ENCODE measurements at places on chromosomes 2 and 18.

DNA sequence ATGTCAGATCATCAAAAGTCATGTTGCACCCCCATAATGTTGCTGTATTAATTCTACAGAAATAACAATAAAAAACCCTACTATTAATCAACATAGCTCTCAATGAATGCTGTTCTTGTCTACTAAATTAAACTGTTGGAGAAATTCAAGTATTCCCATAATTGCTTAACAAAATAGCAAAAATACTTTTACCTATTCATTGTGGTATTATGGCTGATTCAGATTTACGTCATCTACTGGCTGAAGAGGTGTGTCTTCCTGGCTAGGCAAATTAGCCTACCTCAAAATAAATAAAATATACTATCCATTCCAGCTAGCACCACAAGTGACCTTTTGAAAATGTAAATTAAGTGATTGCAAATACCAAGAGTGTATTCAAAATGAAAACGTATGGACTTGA is 249.4 kb downstream of the MEIS1 start:
- DNase-seq: no peak

- DNase-seq: no peak
These were observed 439.9 kb downstream of the PTPRM start for GRCh38 chr18:8006979-8007378.

DNA sequence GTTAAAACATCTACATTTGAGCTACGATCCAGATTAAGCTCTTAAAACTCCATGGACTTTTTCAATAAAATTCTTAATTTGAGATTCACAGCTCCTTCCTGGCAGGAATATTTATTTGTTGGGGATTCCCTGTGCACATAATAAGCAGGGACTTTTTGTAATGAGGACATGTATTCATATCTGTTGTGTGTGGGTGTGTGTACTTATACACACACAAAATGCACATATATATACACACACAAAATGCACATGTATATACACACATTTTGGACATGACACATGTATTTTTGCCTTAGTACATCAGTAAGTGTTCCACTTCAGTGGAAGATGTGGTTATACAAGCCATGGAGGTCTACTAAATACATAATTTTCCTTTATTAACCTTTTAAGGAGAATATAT is 1131.1 kb upstream of the CDH2 start:
- DNase-seq: no peak

DNA sequence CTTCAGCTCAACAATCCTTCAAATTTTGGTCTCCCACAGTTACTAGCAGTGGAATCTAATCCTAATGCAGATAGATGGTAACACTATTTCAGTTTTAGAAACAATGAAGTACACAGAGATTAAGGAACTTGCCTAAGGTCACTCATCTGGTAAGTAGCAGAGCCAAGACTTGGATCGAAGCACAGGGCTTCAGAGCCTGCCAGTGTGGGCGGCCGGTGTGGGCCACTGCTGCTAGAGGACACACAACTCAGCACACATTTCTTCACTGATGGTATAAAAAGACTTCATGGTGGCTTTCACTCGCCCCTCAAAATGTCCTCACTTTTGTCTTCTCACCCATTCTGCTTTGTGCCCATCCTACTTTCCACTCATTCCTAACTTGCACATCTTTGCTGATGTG is 11.1 kb downstream of the C2orf74 start:
- DNase-seq: no peak

DNA sequence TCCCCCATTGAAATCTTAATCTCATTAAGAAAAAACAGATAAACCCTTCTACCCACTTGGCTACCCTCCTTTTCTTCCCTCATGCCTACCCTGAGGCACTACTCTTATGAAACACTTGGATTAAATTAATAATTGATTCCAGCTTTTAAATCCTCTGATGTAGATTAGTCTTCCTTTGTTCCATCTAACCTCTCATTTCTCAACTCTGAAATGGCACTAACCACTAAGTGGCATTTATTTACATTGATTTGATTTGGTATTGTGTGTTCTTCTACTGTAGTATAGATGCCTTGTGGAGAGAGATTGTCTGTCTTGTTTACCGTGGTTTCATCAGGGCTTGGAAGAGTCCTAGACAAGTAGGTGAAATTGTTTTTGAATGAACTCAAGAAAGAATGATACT is 26.7 kb downstream of the ITGA4 start:
- no peak for DNase-seq

GRCh38 chr2:68832233-68832869 is 38.8 kb downstream of the BMP10 start:
- DNase-seq: peak; percentile 23

DNA sequence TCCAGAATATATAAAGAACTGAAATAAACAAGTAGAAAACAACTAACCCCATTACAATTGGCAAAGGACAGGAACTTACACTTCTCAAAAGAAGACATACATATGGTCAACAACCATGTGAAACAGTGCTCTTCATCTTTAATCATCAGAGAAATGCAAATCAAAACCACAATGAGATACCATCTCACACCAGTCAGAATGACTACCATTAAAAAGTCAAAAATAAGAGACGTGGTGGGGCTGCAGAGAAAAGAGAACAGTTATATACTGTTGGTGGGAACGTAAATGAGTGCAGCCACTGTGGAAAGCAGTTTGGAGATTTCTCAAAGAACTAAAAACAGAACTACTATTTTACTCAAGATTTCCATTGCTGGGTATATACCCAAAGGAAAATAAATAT is 1696.3 kb upstream of the TMEFF2 start:
- no peak for DNase-seq

DNA sequence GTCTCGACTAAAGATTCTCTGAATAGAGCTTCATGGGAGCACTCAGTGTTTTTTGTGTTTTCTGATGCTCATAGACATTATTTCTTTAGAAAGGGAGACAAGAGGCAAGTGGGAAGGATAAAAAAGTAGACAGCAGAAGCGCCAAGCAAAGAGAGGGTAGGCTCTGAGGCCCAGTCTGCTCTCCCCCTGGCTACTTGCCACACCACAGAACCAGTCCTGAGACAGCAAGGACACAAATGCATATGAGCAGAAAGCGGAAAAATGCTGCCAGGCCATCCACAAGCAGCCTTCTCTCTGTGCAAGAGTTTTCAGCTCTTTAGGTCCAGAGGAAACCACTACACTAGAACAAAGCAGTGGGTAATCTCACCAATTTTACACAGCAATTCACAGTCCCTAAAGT is 285.4 kb downstream of the ZNF521 start:
- DNase-seq: no peak

DNA sequence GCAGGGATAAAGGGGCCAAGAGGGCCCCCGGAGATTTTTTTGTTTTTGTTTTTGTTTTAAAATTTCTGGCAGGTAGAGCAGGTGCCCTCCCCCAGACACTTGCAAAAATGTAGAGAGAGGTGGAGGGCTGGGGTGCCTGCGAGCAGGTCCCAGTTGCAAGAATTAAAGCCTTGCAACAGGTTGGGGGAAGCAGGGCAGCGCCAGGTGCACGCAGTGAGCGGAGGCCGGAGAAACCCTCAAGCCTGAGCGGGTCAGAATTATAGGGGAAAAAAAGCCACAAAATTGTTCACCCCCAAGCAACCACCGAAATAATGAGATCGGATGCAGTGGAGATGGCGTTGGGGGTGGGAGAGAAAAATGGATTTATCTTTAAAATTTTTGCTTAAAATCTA is 527 bp downstream of the IGFBP5 start:
- no peak for DNase-seq

DNA sequence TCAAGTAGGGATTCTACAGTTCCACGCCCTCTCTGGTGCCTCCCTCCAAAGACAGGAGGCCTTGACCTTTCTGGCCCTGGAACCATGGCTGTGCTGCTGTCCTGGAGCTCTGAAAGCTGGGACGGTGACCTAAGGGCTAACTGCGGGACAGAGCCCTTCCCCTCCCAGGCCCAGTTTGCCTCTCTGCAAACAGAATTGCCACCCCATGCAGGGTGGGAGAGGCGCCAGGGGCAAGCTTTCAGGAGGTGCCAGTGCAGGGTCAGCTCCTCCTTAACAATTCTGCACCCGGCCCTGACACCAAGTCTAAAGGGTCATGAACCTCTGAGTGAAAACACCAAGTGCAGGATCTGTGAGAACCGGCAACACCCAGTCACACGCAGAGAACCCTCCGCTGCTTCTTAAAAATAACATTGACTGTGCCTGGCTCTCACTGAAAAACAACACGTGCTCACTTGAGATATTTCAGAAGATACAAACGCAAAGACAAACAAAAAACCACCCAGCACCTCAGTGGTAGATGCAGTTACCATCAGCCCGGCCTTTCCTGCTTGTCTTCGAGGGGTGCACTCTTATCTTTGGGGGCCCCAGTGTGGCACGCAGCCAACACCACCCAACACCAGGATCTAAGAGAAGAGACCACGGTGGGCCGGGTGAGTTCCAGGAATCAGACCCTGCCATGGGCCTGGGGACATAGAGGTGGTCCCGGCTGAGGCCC is 1.1 kb upstream of the SNED1 start:
- no peak for DNase-seq

GRCh38 chr18:44464398-44465180 is 216.1 kb upstream of the SETBP1 start:
- no peak for DNase-seq

GRCh38 chr2:224937887-224938286 is 104.4 kb downstream of the DOCK10 start:
- DNase-seq: no peak

DNA sequence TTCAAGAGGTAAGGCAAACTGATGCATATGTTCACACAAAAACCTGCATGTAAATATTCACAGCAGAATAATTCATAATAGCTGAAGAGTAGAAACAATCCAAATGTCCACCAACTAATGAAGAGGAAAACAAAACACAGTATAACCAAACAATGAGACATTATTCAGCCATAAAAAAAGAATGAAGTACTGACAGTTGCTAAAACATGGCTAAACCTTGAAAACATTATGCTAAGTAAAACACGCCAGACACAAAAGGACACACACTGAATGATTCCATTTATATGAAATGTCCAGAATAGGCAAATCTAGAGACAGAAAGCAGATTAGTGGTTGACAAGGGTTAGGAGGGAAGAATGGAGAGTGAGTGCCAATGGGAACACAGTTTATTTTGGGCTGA is 86.9 kb downstream of the SESTD1 start:
- DNase-seq: no peak

- DNase-seq: no peak
These were observed 24.8 kb upstream of the PTMA start for GRCh38 chr2:231683292-231684235.

DNA sequence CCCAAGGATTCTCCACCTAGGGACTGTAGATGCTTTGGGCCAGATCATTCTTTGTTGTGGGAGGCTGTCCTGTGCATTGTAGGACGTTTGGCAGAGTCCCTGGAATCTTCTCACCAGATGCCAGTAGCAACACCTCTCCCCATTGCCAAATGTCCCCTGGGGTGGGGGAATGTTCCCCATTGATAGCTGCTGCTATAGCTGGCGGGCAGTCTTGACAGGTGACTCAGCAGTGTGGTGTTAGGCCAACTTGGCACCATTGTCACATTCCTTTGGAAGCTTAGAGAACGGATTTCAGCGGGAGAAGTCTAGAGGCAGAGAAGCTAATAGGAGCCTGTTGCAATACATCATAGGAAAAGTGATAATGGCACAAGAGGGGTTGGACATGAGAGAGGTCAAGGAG is 495.7 kb upstream of the SMIM21 start:
- DNase-seq: no peak

GRCh38 chr18:79420033-79420745 is 24.5 kb downstream of the NFATC1 start:
- no peak for DNase-seq

- DNase-seq: no peak
These were observed 85.6 kb upstream of the TAF1B start for GRCh38 chr2:9757501-9758264.

GRCh38 chr2:191922736-191923651 is 76.1 kb upstream of the CAVIN2 start:
- DNase-seq: no peak

- DNase-seq: no peak
These were observed 40.8 kb downstream of the AGPS start for GRCh38 chr2:177433402-177433801.

DNA sequence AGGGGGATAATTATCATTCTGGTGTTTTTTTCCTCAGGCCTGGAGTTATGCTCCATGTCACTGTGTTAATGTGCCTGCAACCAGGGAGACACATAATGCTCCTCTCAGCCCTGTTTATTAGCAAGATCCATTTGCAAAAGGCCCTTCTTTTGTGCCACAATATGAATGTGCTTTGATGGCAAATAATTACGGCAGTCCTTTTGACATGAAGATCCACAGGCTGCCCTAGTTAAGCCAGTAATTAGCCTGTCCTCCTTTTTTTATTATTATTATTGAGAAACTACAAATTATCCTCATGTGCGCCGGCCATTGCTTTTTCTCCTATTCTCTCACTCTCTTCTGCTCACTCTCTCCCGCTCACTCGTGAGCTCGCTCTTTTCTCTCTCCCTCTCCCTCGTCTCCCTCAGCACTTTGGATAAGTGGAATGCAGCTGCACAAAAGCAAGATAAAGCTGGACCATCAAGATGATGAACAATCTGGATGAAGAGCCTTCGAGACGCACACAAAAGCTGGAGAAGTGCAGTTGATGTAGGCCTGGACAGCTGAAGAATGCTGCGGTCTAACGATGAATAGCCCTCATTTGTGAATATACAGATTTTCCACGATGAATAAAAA is 762.3 kb downstream of the BCL11A start:
- no peak for DNase-seq

DNA sequence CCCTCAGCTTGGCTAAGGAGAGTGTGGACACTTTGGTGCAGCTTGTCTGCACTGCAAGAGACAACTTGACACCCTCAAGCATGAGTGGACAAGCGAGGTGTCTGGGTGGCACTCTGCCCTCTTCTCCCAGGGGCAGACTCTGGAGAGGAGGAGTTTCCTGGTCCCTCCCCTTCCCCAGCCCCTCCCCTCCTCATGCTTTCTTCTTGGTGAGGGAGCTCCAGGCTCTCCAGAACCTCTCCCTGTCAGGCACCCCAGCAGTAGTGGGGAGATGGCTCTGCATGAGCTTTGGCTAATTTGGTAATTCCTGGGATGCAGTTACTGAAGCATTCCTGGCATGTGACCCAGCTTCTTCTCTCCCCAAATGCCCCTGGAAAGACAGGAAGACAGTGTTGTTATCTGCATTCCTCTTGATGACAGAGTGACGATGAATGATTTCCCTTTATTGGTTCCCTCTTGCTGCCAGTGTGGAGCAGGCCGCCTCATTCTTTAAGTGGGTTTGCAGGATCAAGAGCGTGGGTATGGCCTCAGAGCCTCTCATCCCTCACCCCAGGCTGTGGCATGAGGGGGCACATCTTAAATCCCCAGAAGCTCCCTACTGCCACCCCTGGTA is 89.2 kb downstream of the STPG4 start:
- no peak for DNase-seq

DNA sequence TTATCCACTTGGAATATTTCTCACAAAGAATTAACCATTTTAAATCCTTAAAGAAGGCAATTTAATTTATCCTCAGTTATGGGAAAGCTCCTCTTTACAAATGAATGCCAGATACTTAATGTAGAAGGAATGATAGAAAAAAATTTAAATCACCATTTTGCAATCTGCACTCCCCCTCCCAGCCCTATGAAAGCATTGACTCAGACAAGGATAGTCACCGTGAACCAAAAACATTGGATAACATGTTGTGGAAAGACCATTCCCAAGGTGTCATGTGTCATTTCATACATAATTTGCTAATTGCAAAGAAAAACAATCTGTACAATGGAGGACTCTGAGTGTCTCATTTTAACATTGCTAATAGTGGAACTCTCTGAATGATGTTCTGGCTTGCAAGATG is 421.0 kb downstream of the TXNL1 start:
- no peak for DNase-seq

- no peak for DNase-seq
These were observed 630.1 kb upstream of the PIK3C3 start for GRCh38 chr18:41324934-41325333.
